ENCODE measurements at places on chromosomes 2 and 18.

DNA sequence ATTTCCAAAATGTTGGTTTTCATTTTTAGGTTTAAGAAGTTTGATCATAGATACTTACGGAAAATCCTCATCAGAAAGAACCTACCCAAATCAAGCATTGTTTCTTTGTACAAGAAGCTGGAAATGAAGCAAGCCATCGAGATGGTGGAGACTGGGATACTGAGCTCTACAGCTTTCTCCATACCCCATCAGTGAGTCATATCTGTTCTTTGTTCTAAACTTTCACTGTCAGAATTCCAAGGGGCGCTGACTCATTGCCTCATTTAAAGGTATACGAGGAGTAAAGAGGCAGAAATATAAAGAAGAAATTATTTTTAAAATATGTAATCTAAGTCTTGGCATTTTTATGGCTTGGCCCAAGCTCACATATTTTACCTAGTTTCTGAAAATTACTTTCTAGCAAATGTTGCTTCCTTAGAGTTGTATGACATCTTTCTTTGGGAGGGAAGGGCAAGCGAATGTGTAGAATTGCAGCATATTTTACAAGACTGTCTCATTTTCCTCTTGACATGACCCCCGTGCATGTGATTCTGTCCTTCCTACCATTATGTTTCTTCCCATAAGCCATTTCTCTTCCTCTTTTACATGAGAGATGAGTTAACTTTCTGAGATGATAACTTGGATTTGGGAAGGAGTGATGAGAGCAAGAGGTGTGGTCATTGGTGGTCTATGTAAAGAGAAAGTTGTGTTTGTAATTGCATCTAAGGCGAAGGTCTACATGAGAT lies 41.2 kb downstream of the SLC9A4 start:
- no peak for DNase-seq

- no peak for DNase-seq
Observed at GRCh38 chr2:137316075-137316474, 550.7 kb downstream of the THSD7B start.

DNA sequence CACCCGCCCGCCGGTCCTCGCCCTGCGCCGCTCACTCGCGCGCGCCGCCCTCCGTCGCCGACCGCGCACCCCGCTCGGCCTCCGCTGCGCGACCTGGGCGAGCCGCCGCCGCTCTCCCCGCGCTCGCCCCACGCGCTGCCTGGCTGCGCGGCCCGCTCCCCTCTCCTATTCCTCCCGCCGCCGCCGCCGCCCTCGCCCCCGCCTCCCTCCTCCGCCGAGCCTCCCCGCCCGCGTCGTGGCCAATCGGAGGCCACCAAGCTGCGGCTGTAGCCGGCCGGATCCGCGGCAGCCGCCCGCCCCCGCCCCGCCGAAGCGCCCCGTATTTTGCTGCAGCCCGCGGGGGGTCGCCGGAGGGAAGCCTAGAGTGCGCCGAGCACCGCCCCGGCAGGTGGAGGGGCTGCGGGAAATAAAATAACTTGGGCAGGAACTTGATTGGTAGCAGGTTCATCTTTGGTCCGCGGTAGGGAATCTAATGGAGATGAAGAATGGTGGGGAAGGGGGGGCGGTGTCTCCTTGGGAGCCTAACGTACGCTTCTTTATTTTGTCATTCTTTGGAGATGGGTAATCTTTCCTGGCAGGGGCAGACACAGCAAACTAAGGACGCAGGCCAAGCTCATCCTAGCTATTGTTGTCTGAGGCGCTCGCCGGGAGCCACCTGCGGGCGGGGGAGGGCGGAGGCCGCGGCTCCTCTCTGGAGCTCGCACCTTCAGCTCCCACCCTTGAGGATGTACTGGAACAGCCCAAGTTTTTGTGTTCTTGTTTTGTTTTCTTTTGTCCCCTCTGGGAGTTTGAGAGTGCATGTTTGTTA lies 1.1 kb upstream of the CDH2 start:
- no peak for DNase-seq

DNA sequence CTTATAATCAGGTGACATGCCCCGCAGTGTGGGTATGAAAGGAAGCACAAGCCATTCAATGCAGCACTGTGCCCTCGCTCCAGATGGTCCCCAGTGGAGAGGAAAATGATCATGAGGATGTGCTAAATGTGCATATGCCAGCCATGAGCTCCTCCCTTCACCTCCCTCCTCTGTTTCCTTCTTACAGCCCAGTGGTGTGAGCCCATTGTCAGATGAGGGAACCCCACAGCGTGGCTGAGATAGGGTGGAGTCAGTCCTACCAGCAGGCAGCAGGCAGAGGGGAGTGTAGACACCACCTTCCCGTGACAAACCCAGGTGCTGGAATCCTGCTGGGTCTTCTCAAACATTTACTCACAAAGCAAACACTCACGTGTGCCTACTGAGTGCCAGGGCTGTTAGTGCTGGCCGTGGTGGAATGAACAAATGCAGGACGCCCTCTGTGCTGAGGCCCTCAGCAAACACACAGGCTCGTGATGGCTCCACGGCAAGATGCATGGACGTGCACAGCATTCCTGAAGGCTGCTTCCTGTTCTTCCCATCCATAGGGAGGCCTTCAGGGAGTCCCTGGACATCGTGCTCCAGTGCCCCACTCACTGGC lies 181.7 kb upstream of the TPO start:
- no peak for DNase-seq

GRCh38 chr2:166173263-166173662 lies 45.4 kb upstream of the SCN1A start:
- no peak for DNase-seq

GRCh38 chr18:11946756-11947155 lies 34.6 kb upstream of the IMPA2 start:
- no peak for DNase-seq

DNA sequence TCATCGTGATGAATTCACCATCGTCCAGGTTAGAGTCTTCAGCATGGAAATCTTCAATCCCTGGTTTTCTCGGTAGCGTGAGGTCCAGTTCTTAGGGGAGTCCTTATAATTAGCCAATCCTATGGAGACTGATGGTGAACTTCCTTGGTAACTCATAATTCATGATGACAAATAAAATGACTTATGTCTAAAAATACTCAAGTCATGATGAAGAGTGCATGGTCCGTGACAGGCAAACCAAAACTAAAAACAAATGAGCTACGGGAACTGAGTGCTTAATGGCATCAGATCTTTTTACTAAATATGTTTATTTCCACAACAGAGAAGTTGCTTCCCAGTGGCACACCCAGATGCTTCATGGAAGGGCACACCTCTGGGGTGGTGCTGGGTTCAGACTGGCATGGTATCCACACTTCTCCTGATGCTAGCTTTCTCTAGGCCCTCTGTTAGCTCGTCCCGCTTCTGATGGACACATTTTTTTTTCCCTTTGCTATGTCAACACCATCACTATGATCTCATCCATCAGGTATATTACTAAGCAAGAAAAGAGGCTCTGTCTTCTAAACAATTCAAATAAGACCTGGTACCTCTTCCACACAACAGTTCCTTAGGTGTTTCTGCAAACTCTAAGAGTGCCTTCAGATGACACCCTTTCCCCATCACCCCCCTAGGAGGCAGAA lies 92.8 kb upstream of the NEDD4L start:
- no peak for DNase-seq

- DNase-seq: no peak
Observed at GRCh38 chr2:14543284-14543683, 89.2 kb upstream of the LRATD1 start.

- peak; percentile 39 for DNase-seq
Observed at GRCh38 chr2:74554820-74555531, 456 bp downstream of the DOK1 start.

DNA sequence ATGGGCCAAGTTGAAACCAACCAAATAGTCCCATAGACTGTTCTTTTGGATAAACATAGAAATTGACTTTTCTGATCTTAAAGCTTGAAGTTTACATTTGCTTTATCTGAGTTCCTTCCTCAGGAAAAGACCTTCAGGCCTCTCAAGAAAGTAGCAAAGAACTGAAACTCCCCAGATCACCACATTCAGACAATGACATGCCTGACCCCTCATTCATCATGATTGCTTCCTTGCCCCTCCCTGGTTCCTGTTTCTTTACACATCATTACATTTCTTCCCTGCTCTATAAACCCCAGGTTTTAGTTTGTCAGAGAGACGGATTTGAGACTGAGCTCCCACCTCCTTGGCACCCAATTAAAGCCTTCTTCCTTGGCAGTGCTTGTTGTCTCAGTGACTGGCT lies 83.6 kb upstream of the ST3GAL5 start:
- DNase-seq: no peak

Data from stimulated activated CD4-positive, alpha-beta T cell treated with anti-CD3 and anti-CD28 coated beads, TNF-alpha, amount 100 ng/mL, for 4 hours (primary cell).